NCI-H2029 (cell line): ENCODE measurements at places on chromosomes 6 and 20.
A peak's percentile ranks its signal among the peaks of the same experiment; 100 is the strongest.

DNA sequence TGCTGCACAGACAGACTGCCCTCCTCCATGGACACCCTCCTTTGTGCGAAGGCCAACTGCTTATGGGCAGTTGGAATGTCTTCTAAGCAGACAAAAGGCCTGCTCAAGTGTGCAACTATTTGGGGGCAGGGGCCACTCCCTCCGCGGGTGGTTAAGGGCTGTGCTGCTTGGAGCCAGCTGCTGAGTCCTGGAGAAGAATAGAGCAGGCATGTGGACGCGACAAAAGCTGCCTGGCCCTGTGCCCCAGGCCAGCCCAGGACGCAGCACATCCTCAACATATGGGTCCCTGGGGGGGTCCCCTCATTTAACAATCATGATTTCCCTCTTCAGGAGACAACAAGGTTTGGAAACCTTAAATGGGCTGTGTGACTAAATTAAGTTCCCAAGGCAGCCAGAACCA, 45.5 kb upstream of the ENTPD6 start:
- DNase-seq: no peak

DNA sequence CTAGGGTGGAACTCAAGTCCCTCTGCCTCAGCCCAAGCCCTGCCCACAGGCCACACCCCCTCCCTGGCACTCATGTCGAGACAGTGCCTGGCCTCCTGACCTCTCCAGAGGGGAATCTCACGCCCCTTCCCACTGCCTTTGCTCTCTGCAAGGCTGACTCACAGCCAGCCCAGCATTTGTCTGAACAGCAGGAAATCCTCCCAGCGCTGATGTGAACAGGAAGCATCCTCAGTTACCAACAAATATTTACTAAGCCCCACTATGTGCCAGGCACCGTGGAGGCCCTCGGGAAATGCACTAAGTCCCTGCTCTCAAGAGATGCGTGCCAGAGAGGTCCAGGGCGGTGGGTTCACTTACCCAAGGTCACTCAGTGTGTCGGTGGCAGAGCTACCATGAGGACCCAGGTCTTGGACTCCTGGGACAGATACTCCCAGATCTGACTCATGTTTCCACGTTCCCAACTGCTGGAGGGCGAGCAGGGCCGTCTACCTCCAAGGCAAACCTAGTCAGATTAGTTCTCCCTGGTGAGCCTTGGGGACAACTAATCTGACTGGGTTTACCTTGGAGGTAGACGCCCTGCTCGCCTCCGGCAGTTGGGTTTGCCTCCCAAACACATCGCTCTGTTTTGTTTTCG, 7.8 kb downstream of the ADA start:
- peak; percentile 34 for DNase-seq

GRCh38 chr6:110554966-110555460, 78.6 kb upstream of the SLC22A16 start:
- no peak for DNase-seq

- no peak for DNase-seq
Observed at GRCh38 chr6:56984361-56984760, 29.5 kb downstream of the BEND6 start.

- no peak for DNase-seq
Observed at GRCh38 chr20:40584130-40584809, 104.8 kb downstream of the MAFB start.

DNA sequence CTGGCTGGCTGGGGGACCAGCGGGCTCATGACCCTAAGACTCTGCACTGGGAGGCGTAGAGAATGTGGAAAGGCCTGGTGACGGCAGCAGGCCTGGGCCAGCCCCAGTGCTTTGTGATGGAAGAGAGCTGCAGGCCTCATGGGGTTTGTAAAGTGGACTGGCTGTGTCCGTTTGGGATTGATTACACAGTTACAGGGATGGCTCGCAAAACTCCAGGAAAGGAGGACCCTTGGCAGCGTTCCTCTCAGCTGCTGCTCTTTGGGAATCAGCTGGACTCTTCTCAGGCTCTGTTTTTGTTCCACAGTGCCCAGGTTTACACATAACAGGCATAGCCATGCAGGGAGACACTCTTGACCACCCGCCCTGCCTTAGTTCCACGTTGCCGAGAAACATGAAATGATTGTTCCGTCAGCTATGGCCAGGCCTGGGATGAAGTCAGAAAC, 89.0 kb downstream of the SLX4IP start:
- peak; percentile 19 for DNase-seq

- no peak for DNase-seq
Observed at GRCh38 chr6:4637691-4638433, 138.3 kb upstream of the CDYL start.

DNA sequence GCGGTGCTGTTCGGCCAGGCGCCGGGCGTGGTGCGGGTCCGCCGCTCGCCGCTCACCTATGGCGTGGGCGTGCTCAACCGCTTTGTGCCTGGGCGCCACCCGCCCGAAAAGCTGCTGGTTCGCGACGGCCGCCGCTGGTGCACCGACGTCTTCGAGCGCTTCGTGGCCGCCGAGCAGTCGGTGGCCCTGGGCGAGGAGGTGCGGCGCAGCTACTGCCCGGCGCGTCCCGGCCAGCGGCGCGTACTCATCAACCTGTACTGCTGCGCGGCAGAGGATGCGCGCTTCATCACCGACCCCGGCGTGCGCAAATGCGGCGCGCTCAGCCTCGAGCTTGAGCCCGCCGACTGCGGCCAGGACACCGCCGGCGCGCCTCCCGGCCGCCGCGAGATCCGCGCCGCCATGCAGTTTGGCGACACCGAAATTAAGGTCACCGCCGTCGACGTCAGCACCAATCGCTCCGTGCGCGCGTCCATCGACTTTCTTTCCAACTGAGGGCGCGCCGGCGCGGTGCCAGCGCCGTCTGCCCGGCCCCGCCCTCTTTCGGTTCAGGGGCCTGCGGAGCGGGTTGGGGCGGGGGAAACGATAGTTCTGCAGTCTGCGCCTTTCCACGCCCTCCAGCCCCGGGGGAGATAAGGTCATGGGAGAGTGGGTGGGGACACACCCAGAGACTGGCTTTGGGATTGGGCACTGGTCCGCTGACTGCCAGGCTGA, 15.7 kb downstream of the ADISSP start:
- DNase-seq: peak; percentile 54

GRCh38 chr20:3678198-3678597, 3.6 kb downstream of the ADAM33 start:
- no peak for DNase-seq

DNA sequence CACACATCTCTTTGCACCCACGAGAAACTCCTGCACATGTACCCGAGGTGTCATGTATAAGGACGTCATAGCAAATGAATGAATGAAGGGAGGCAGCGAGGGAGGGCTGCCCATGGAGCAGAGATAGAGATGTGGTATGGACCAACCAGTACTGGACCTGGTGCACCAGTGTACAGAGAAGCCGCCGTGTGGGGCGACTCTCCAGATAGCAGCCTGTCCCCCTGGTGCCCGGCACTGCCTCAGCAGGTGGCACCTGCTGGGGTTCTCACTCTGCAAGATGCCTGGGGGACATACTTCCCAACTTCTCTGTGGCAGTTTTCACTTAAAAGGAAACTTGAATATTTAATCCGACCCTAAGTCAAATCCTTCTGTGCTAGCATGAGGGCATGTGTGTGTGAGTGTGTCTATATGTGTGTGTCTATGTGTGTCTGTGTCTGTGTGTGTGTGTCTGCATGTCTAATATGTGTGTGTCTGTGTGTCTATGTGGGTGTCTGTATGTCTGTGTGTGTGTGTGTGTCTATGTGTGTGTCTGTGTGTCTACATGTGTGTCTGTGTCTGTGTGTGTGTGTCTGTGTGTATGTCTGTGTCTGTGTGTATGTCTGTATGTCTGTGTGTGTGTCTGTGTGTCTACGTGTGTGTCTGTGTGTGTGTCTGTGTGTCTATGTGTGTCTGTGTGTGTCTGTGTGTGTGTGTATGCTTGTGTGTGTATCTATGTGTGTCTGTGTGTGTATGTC, 132.0 kb downstream of the RNASET2 start:
- DNase-seq: no peak

DNA sequence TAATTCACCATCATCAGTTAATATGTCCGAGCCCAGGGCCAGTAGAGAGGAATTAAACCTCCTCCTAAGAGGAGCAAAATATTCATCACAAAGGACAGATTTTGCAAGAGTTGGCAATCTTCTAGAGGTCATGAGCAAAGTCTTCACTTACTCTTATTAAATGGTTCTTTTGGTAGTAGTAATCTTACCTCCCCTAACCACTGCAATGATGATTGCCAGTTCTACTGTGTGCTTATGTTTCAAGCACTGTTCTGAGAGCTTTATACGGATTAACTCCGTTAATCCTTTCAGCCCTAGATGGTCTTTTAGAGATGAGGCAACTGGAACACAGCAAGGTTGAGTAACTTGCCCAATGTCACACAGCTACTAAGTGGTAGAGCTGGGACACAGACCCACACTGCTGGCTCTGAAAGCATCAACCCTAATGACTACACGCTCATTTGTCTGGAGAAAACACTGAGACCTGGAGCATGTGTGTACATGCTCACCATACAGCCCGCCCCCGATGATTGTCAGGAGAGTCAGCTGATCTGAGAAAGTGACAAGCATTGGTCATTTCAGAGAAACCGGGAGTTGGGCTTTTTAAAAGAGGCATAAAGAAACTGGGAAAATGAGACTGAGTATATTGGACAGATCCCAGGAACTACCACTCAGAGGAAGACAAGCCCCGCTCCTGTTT, 276.0 kb downstream of the NRN1 start:
- peak; percentile 21 for DNase-seq

- no peak for DNase-seq
Observed at GRCh38 chr6:41047745-41048732, 5.0 kb upstream of the APOBEC2 start.

GRCh38 chr6:112269979-112270566, 15.7 kb upstream of the LAMA4 start:
- no peak for DNase-seq

GRCh38 chr6:137087902-137088301, 43.1 kb upstream of the IL20RA start:
- no peak for DNase-seq

- DNase-seq: no peak
Observed at GRCh38 chr6:39177130-39177529, 52.1 kb downstream of the KCNK5 start.
